ENCODE measurements at places on chromosomes 1 and 21. TPM values are rescaled to one million over a fixed set of nuclear protein-coding genes. Genes with fewer than 3 reads are reported as not detected.

DNA sequence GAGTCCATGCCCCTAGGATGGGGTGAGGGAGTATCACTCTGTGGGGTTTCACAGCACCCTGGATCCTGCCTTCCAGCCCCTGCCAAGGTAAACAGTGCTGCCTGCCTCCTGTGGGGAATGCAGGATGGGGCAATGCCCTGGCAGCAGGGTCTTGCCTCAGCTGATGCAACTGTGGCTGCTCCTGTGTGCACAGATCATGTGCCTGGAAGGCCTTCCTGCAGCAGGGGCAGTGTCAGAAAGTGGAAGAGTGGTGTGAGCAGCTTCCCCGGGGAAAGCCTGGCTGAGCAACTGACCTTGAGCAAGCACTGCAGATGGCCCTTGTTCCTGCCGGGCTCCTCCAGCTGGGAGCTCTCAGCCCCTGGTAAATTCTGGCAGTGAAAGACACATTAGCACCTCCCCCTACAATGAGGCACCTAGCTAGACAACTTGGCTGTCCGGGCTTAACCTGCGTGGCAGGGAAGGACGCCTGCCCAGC lies 9.9 kb downstream of the TOR3A start:
- H3K36me3 ChIP-seq = peaks cover 80% of the 10 kb centered on the region
- H3K27me3 ChIP-seq = no peaks in the 10 kb centered on the region
- no peak overlapping the region for H3K27ac ChIP-seq

- DNase-seq = no peak
- H3K4me1 ChIP-seq = no peaks in the 10 kb centered on the region
- no peaks in the 10 kb centered on the region for H3K27me3 ChIP-seq
- no peak overlapping the region for H3K4me3 ChIP-seq
Observed at GRCh38 chr1:199550199-199551065, 477.1 kb upstream of the NR5A2 start.

GRCh38 chr1:118201524-118201923 lies 16.5 kb upstream of the SPAG17 start:
- H3K36me3 ChIP-seq = no peaks in the 10 kb centered on the region
- no peaks in the 10 kb centered on the region for H3K4me1 ChIP-seq
- no peak overlapping the region for H3K27ac ChIP-seq

DNA sequence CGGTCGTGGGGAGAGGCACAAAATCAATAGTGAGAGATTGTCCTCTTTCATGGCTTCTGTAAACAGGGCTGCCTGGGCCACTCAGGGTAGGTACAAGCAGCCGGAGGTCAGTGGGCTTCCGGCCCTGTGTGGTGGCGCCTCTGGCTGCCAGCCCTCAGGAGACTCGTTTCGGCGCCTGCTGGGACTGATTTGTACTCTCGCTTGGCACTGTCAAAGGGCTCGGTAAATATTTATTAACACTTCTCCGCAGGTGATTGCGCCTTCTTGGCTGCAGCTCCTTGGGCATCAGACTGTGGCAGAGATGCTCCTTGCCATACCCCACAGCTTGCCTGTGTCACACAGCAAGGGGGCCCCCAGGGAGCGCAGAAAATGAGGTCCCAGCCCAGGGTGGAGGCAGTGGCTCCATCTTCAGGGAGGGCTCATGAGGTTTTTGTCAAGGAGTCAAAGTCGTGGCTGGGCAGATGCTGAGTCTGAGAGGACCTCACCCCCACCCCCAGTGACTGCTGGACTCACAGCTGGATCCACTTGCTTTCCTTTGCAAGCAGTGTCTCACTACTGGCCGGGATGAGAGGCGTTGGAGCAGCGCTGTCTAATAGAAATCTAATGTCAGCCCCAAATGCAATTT lies 262.5 kb downstream of the GRIK3 start:
- no peaks in the 10 kb centered on the region for H3K36me3 ChIP-seq
- peaks cover 19% of the 10 kb centered on the region for H3K27me3 ChIP-seq
- no peak overlapping the region for H3K4me3 ChIP-seq
- no peak for DNase-seq

Gene PIK3CD
- polyA plus RNA-seq = 9.2 TPM

Gene CELA2A
- 0.72 TPM for polyA plus RNA-seq

Measured in spinal cord (tissue), 10 donors.